Glutamatergic neuron (in vitro differentiated cells): ENCODE measurements at places on chromosomes 5 and 9. TPM values are rescaled to one million over a fixed set of nuclear protein-coding genes. Genes with fewer than 3 reads are reported as not detected.

Gene WDR38
- not detected for total RNA-seq

Gene SLC6A3
- total RNA-seq, result 22.4 TPM

Gene UBAP2
- total RNA-seq, result 65.1 TPM

Gene STPG3
- not detected for total RNA-seq

Gene BSPRY
- not detected for total RNA-seq

Gene PCDHA11
- total RNA-seq, result 23.2 TPM

Gene ZMYND19
- total RNA-seq, result 33.9 TPM

Gene TRIM36
- 99.4 TPM for total RNA-seq

Gene HMGXB3
- 48.6 TPM for total RNA-seq

Gene SNCB
- total RNA-seq, result 3.7 TPM

Gene IL9
- not detected for total RNA-seq

Gene GGTA1
- not detected for total RNA-seq

Gene SLC25A2
- total RNA-seq, result 1.9 TPM

Gene HEXB
- total RNA-seq, result 13.5 TPM

Gene CTNNA1
- 598 TPM for total RNA-seq

DNA sequence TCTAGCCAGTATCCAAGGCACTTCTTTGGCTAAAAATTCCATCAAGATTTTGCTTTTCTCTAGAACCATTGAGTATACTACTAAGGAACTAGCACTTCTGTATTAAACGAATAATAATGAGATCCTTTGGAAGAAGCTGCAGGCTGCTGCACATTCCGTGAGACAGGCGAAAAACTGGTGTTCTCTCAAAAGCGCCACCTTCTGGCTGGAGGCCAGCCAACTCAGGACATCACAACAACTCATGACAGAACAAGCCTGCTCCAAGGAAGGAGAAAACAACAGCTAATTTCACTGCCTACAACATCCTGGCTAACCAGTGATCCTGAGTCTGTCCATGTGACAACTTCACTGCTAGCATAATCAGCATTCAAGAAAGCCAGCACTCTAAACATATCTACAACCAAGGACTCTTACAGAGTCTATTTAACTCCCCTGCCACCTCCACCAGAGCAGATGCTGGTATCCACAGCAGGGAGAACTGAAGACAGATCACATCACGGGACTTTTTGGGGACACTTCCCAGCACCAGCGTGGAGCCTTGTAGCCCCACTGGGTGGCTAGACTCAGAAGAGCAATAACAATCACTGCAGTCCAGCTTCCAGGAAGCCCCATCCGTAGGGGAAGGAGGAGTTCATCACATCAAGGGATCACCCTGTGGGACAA lies 150.5 kb downstream of the YTHDC2 start:
- H3K4me1 ChIP-seq, result peaks cover 20% of the 10 kb centered on the region
- H3K27me3 ChIP-seq, result no peaks in the 10 kb centered on the region
- DNase-seq, result peak; percentile 63
- H3K27ac ChIP-seq, result peak overlapping the region; percentile 4
- H3K4me3 ChIP-seq, result no peak overlapping the region

DNA sequence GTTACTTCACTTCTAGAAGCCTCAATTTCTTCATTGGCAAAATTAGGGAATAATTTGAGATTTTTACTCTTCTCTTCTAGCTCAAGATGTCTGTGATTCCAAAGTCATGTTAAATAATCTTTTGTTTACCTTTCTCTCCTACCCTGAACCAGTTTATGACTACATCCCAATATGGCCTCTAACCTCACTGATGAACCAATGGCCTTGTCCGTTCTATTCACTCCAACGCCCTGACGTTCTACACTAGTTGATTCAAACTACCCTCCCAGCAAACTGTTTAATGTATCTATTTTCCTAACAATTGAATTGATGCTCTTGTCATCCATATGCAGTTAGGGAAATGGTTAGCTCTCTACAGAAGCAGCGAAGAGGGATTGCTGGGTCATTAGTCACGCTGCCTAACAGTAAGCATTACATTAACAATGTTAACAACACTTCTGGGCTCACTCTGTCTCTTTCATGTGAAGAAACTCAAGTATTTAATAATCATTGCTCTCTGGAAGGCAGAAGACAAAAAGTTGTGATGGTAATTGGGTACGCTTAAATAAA lies 38.0 kb downstream of the RAPGEF1 start:
- peaks cover 72% of the 10 kb centered on the region for H3K4me1 ChIP-seq
- H3K27me3 ChIP-seq, result peaks cover 9% of the 10 kb centered on the region
- DNase-seq, result no peak
- H3K36me3 ChIP-seq, result no peaks in the 10 kb centered on the region
- H3K27ac ChIP-seq, result peak overlapping the region; percentile 67
- no peak overlapping the region for H3K4me3 ChIP-seq

- no peak overlapping the region for H3K27ac ChIP-seq
- peaks cover 5% of the 10 kb centered on the region for H3K27me3 ChIP-seq
- no peaks in the 10 kb centered on the region for H3K4me1 ChIP-seq
- H3K4me3 ChIP-seq, result no peak overlapping the region
- DNase-seq, result no peak
Observed at GRCh38 chr5:3364941-3365340, 230.7 kb upstream of the IRX1 start.

DNA sequence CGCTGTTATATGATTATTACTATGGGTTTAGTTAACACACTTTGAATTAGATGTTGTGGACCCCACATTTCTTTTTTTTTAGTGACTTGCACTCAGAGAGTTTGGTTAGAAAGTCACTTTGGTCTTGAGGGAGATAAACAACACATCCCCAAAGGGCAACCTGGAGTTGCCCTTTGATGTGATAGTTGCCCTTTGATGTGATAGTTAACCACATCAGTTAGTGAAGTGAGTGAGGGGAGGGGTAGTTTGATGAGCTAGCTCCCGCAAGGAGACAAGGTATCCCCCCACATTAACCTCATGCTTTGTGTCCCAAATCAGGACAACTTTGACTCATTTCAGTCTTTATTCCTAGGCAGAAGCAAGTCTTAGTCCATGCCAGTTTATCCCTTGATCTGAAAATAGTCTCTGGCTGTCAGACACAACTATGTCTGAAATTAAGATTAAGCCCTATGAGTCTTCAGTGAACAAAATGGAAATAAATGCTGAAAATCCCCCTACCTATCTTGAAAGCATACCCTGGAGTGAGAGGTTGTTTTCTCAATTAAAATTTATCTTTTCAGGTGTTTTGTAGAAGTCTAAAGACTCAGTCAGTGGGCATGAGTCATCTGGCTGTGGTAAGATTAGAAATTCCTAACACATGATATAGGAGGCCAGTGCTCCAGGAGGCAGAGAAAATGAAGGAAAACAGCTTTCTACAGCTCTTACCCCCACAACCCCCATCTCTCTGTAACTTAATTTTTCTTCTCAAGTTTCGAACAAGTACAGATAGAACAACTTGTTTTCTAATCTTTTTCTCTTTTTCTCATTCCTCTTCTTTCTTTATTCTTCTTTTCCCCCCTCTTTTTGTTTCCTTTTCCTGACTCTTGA lies 208.9 kb upstream of the DMRTA1 start:
- no peaks in the 10 kb centered on the region for H3K27me3 ChIP-seq
- no peaks in the 10 kb centered on the region for H3K36me3 ChIP-seq

GRCh38 chr9:72794946-72795345 lies 157.9 kb downstream of the ALDH1A1 start:
- no peak overlapping the region for H3K4me3 ChIP-seq
- peaks cover 1% of the 10 kb centered on the region for H3K27me3 ChIP-seq
- H3K36me3 ChIP-seq, result peaks cover 17% of the 10 kb centered on the region
- no peak for DNase-seq

GRCh38 chr5:170499621-170500020 lies 4.2 kb upstream of the KCNIP1 start:
- no peak for DNase-seq
- H3K36me3 ChIP-seq, result no peaks in the 10 kb centered on the region
- no peak overlapping the region for H3K27ac ChIP-seq

GRCh38 chr5:85472749-85473148 lies 1088.1 kb upstream of the EDIL3 start:
- no peaks in the 10 kb centered on the region for H3K27me3 ChIP-seq
- H3K4me1 ChIP-seq, result no peaks in the 10 kb centered on the region
- DNase-seq, result no peak
- H3K36me3 ChIP-seq, result no peaks in the 10 kb centered on the region
- H3K27ac ChIP-seq, result no peak overlapping the region

GRCh38 chr9:83957248-83957513 lies 22.8 kb downstream of the HNRNPK start:
- no peaks in the 10 kb centered on the region for H3K36me3 ChIP-seq
- peak overlapping the region; percentile 72 for H3K27ac ChIP-seq
- peak overlapping the region; percentile 92 for H3K4me3 ChIP-seq
- H3K4me1 ChIP-seq, result peaks cover 4% of the 10 kb centered on the region
- no peak for DNase-seq

GRCh38 chr9:129696944-129697655 lies 31.7 kb downstream of the PRRX2 start:
- no peak overlapping the region for H3K27ac ChIP-seq
- no peaks in the 10 kb centered on the region for H3K4me1 ChIP-seq
- peak; percentile 54 for DNase-seq
- H3K27me3 ChIP-seq, result peaks cover 4% of the 10 kb centered on the region

- no peak for DNase-seq
- no peak overlapping the region for H3K27ac ChIP-seq
- no peaks in the 10 kb centered on the region for H3K36me3 ChIP-seq
- H3K4me1 ChIP-seq, result peaks cover 11% of the 10 kb centered on the region
Observed at GRCh38 chr5:114418176-114419066, 56.6 kb downstream of the KCNN2 start.

GRCh38 chr5:136103118-136103517 lies 29.5 kb upstream of the SMAD5 start:
- no peaks in the 10 kb centered on the region for H3K27me3 ChIP-seq
- no peaks in the 10 kb centered on the region for H3K36me3 ChIP-seq
- H3K4me1 ChIP-seq, result no peaks in the 10 kb centered on the region
- no peak overlapping the region for H3K4me3 ChIP-seq

DNA sequence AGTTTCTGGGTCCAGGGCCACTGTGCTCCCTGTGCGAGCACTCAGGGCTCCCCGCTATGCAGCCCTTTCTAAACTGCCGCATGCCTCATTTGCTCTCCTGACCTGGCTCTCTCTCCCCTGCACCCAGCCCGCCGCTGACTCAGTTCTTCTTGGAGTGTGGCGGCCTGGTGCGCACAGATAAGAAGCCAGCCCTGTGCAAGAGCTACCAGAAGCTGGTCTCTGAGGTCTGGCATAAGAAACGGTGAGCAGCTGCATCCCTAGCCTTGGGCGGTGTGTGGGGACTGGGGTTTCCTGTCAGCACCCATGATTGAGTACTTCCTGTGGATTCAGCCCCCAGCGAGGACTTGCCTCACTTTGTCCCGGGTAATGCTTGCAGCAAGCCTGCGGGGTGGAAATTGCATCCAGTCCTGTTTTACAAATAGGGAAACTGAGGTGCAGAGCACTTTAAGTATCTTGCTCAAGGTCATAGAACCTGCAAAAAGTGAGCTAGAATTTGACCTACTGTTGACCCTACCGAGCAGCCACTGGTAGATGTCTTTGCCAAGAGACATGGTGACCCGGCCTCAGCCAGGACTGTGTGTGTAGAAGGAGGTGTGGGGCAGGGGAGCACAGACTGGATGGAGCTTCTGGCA lies 27.9 kb downstream of the USP20 start:
- peaks cover 10% of the 10 kb centered on the region for H3K4me1 ChIP-seq
- H3K27me3 ChIP-seq, result peaks cover 2% of the 10 kb centered on the region
- no peak overlapping the region for H3K4me3 ChIP-seq

DNA sequence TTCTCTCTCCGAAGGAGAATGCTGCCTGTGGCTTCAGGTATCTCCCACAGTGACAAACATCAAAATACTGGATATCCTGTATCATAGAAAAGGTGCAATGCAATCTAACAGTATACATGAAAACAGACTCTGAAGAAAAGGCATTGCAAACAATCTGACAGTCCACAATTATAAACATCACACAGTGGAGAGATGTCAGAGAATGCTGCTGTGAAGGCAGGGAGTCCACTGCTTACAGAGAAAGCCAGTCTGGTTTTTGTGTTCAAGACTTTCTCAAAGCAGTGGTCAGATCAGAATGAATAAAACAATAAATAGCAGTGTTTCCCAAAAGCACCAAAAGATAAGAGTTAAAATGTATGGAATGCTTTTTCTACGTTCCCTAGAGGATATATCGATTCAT lies 28.7 kb downstream of the TTC23L start:
- no peaks in the 10 kb centered on the region for H3K36me3 ChIP-seq
- H3K4me3 ChIP-seq, result no peak overlapping the region
- no peak overlapping the region for H3K27ac ChIP-seq
- DNase-seq, result no peak
- peaks cover 14% of the 10 kb centered on the region for H3K4me1 ChIP-seq

GRCh38 chr5:88248743-88249540 lies 19.7 kb downstream of the TMEM161B start:
- H3K27ac ChIP-seq, result no peak overlapping the region
- H3K27me3 ChIP-seq, result no peaks in the 10 kb centered on the region
- no peak overlapping the region for H3K4me3 ChIP-seq
- peaks cover 6% of the 10 kb centered on the region for H3K4me1 ChIP-seq
- no peaks in the 10 kb centered on the region for H3K36me3 ChIP-seq

- no peaks in the 10 kb centered on the region for H3K4me1 ChIP-seq
- DNase-seq, result no peak
- no peak overlapping the region for H3K27ac ChIP-seq
- H3K36me3 ChIP-seq, result peaks cover 20% of the 10 kb centered on the region
Observed at GRCh38 chr5:174482607-174483024, 241.8 kb upstream of the MSX2 start.

DNA sequence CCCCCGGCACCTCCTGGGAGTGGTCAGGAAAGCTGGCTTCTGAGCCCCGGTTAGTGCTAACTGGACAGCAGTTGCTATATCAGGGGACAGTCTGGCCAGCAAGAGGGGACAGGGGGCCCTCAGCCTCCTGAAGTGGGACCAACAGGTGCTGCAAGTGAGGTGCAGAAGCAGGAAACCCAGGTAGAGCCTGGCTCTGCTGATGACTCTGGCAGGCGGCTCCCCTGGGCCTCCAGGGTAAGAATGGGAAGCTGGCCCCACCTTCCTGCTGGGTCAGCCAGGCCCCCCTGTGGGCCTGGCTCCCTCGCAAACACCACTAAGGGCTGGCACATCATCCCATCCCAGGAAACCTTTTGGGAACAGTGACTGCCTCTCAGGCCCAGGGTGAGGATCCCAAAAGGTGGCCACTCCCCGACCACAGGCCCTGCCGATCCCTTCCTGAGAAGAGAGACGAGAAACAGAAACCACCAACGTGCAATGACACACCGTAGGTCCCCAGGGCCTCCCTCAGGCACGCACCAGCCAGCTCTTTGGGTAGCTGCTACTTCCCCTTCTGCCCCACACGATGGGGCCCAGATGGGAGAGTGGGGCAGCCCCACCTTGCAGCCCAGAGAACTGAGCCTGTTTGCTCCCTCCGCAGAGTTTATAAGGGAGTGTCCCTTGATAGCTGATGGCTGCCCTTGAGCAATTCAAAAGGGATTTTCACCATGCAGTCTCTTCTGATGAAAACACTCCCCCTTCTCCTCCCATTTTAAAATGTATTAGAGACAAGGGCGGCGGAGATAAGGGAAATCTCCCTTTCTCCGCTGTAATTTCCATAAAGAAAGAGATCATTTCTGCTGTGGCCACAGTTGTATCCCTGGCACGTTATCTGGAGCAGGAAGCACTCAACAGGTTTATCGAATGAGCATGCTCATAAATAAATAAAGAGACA lies 76.8 kb downstream of the STK10 start:
- DNase-seq, result peak; percentile 60
- peaks cover 28% of the 10 kb centered on the region for H3K4me1 ChIP-seq
- H3K4me3 ChIP-seq, result no peak overlapping the region
- H3K36me3 ChIP-seq, result no peaks in the 10 kb centered on the region
- H3K27me3 ChIP-seq, result peaks cover 7% of the 10 kb centered on the region
